ENCODE measurements at places on chromosomes 1 and 21. TPM values are rescaled to one million over a fixed set of nuclear protein-coding genes. Genes with fewer than 3 reads are reported as not detected.

DNA sequence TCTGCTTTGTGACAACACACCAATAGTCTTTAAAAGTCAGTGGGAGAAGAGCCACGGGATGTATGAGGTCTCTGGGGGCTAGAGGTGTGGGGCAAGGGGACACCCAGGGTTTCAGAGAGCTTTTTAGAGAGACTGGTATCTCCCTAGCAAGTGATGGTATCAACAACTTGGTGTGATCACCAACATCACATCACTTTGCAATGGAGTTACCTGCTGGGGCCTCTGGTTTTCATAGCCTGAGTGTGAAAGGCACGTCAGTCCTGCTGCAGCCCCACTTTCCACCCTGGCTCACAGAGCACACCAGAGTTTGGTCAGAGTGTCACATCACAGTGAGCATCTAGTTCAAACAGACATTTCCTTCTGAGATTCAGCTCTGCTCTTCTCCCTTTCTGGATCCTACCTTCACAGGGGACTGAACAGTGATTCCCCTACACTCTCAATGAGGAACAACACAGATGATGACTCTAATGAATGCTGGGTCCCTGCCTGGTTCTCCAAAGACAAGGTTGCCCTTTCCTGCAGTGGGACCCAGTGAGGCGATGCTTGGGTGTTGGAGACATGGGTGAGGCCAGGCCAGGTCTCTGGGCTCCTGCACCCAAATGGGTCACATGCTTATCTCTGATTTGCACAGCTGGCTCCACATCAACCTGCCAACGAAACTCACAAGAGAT, 2.0 kb upstream of the MAN1C1 start:
- no peak for DNase-seq

The CD164L2 gene
- not detected for total RNA-seq

DNA sequence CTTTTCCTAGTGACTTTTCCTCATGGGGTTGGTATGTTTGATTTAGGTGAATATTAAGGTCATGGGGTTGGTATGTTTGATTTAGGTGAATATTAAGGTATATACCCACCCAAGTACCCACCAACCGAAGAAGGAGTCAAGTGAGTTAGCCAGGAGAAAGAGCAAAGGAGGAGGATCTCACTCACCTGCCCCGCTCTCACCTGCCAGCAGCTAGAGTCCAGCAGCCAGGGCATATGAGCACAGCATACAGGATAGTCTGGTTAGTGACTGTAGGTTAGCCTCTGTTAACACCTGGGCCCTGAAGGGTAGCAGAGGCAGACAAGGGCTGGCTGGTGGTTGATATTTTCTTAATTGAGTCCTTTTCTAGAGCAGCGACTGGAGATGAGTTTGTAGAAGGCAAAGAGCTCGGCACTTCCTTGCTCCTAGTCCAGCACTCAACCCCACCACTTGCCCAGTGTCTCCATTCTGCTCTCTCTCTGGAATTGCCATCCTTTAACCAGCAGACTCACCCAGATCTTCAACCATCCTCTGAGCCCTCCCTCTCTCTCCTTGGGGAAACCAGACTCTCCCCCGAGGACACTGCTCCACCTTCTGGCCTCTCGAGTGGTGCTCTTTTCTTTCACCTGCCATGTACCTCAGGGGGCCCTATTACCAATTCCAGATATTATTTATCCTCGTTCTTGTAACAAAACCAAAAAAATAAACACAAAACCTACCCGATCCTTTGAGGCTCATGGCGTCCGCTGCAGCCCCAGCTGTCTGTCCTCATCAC, 16.3 kb upstream of the DESI2 start:
- no peak for DNase-seq

- DNase-seq = no peak
Observed at GRCh38 chr1:71364236-71364635, 283.4 kb upstream of the ZRANB2 start.

DNA sequence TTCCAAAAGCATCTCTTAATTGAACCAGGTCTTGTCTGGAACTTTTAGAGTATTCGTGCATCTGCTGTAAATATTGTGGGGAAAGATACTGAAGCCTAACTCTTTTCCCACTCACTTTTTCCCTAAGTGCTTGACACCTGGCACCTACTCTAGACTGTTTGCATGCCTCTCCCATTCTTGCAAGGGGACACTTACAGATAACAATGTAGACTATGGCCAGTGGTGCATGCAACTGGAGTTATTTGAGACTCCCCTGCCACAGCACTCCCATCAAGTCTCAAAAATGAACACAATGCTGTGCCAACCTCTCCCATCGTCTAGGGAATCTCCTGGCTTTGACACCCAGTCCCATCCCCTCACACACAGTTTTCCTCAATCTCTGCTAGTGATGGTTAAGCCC, 118.6 kb upstream of the ATP1B1 start:
- DNase-seq = no peak

The PLCH2 gene
- 0.06 TPM for total RNA-seq

DNA sequence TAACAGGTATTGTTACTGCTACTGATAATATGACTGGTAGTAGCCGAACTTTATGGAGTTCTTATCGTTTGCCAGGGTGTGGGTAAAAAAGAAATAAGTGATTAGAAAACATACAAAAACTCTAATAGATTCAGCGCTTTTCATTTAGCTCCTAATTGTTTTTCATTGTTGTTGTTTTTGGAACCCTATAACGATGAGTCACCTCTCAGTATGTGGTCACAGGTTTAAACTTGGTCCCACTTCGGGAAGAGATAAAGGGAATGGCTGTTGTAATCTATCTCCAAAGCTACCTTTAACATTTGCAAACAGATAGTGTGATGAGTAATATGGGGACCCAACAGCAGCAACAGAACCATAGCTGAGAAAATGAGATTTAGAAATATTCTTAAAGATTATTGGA, 62.7 kb upstream of the BCL10 start:
- DNase-seq = peak; percentile 90

GRCh38 chr21:42239973-42240372, 21.0 kb downstream of the ABCG1 start:
- DNase-seq = no peak

The CCDC30 gene
- 0.15 TPM for total RNA-seq

DNA sequence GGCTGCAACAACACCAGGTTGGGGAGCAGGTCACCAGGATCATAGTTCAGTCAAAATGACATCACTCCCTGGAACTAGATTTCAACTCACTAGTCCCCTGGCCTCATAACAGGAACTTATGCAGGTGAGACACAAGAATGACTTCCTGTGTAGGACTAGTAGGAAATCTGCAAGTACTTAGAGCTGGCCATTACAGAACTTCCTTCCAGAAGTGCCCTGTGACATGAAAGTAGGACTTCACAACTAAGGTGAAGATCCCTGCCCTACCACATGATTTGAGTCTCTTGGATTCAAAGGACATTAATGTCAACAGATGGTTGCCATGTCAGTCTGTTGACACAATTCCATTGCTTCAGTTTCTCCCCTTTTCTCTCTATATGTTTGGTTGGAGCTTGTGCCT, 223.1 kb downstream of the RPS6KC1 start:
- DNase-seq = no peak

- DNase-seq = peak; percentile 25
Observed at GRCh38 chr1:3384407-3384806, 70.1 kb upstream of the ARHGEF16 start.
